ENCODE measurements at places on chromosomes 4 and X.

DNA sequence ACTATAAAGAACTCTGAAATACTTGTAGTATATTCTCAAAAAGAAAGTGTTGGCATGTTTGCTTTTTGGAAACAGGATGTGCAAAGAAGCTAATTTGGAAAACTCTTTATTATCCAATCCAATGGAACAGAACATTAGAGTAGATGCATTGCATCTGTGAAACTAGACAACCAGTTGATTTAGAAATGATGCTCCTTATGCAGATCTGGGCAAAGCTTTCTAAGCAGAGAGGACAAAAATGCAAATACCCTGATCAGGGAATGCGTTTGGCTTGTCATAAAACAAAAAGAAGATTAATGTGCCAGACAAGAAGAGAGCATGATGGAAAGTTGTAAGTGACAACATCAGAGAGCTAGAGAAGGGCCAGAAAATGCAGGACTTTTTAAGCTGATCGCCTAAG, 142.3 kb downstream of the RCHY1 start:
- no peak for DNase-seq

GRCh38 chr4:52243367-52243766, 192.3 kb downstream of the SPATA18 start:
- no peak for DNase-seq

DNA sequence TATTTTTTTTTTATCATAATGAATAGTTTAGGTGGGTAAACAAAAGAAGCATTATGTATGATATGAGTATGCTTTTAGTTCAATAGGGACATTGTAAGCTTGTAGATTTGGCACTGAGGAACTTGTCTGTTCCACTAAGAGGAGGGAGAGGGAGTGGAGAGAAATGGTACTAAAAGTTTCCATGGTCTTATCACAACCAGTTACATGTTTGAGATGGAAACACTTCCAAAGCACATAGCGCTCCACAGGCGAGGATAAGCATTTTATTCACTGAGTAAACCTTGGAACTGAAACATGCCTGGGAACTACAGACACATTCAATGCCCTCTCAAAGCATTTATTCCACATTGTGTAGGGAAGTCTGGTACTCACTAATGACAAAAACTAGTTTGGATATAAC, 15.5 kb downstream of the MYOZ2 start:
- DNase-seq: no peak

- DNase-seq: no peak
Measured at GRCh38 chr4:10596586-10597290, 87.8 kb downstream of the CLNK start.

DNA sequence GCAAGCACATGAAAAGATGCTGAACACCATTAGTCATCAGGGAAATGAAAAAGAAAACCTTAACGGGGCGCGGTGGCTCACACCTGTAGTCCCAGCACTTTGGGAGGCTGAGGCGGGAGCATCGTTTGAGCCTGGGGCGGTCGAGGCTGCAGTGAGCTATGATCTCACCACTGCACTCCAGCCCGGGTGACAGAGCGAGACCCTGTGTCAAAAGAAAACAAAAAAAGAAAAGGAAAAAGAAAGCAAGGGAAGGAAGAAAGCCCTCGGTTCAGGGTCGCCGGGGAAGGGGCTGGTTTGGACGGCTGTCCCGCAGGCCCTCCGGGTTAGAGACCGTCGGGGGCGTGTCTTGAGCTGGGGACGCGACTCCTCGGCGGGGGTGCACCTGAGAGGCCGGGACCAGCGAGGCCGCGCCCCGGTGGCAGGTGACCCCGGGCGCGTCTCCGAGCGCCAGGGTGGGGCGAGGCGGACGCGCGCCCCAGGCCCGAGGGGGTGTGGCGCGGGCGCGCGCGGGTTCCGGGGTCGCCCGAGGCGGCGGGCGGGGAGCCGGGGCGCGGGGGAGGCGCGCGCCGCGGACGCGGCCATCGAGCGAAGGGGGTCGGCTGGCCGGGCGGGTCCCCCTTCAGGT, 478 bp upstream of the PLXNA3 start:
- DNase-seq: no peak

GRCh38 chrX:99703473-99703872, 706.6 kb downstream of the PCDH19 start:
- DNase-seq: no peak

DNA sequence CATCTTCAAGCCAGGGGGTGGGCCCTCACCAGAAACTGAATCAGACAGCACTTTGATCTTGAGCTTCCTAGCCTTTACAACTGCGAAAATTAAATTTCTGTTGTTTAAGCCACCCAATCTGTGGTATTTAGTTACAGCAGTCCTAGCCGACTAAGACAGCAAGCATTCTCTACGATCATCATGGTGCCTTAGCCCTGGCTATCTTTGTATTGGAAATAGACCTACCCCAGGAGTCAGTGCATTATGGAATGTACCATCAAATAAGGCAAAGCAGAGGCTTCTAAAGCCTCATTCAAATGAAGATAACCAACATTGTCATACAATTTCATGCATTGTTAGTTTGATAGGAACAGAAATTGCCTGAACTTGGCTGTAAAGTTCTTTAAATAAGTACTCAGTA, 75.0 kb downstream of the PARM1 start:
- DNase-seq: no peak

DNA sequence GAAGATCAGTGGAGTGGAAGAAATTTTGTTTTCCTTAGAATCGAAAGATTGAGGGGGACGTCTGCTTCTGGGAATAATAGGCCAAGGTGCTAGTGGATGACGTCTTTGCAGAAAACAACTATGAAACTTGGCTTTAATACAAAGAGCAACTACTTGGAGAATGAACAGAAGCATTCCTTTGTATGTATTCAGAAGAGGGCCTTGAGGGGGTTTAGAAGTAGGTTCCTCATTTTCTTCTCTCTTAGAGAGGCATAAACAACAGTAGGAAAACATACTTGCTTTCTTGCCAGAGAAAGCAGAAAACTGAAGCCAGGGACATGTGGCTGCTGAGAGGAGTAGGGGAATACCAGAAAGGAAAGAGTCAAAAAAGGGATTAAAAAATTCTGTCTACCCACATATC, 167.8 kb downstream of the ZNF330 start:
- DNase-seq: no peak

- DNase-seq: no peak
Measured at GRCh38 chr4:101306764-101307615, 40.3 kb downstream of the PPP3CA start.

- no peak for DNase-seq
Measured at GRCh38 chr4:85952972-85953650, 406.7 kb downstream of the MAPK10 start.

GRCh38 chr4:67576059-67576466, 17.5 kb downstream of the STAP1 start:
- no peak for DNase-seq

DNA sequence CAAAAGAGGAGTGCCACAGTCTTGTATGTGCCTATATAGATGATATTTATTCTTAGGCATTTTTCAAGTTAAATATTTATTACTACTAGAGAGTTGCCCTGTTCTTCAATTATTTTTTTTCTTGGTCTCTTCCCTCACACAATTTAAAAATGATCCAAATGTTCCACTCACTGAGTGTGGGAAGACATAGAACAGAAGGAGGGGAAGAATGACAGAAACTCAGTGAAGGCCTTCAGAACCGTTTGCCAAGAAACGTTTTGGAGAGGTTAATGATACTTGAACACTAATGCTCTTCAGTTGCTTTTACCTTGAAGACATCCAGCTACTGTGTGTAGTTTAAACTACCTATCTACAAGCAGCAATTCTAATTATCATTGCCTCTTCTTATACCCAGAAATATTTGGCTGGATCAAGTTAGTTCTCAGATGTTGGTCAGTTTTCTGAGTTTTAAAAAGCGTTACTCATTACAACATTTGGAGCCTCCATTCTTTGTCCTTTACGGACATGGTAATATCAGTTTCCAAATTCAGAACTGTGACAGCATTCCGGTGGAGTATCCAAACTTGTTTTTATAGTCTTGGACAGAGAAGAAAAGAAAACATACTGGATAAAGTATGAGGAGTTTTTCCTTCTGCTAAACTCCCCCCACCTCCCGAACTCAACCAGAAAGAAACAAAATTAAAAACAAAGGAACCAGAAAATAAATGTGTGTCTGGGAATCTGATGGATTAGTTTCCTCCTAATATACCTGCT, 389.7 kb downstream of the SPRY1 start:
- DNase-seq: no peak

DNA sequence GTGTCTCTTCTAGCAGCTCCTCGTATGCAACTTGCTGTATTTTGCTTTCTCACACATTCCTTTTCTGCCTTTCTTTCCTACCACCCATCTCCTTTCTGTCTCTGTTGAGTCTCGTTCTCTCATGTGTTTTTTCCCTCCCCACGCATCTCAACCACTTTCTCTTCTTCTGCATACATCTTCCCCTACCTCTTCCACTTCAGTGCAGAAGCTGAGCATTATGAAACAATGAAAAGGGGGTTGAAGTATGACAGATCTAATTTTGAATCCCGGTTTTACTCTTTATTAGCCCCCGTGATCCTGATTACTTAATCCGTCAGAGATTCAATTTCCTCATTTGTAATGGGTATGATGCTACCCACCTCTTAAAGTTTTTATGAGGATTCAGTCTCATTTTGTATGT, 7.3 kb downstream of the FAM241A start:
- DNase-seq: no peak

GRCh38 chr4:164931551-164932324, 45.7 kb downstream of the TRIM61 start:
- no peak for DNase-seq

DNA sequence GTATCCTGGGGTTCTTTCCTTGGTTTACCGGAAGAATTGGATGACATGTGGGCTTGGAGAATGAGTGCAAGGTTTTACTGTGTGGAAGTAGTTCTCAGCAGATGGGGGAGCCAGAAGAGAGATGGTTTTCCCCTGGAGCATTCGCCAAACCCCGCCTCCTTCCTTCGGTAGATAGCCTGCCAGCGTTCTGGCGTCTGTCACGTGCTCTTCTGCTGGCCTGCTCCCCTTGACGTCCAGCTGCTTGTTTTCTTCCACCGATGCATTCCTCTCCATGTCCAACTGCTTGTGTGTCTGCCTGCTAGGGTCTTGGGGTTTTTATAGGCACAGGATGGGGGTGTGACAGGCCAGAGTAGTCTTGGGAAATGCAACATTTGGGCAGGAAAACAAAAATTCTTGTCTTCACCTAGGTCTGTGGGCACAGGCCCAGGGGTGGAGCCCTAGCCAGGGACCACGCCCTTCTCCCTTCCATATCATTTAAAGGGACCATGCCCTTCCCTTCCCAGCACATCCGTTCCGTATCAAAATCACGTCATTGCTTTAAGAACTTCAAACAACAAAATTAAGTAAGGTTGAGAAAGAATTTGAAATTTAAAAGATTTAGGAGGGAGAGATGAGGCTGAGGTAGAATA, 538.7 kb upstream of the SMIM31 start:
- no peak for DNase-seq

DNA sequence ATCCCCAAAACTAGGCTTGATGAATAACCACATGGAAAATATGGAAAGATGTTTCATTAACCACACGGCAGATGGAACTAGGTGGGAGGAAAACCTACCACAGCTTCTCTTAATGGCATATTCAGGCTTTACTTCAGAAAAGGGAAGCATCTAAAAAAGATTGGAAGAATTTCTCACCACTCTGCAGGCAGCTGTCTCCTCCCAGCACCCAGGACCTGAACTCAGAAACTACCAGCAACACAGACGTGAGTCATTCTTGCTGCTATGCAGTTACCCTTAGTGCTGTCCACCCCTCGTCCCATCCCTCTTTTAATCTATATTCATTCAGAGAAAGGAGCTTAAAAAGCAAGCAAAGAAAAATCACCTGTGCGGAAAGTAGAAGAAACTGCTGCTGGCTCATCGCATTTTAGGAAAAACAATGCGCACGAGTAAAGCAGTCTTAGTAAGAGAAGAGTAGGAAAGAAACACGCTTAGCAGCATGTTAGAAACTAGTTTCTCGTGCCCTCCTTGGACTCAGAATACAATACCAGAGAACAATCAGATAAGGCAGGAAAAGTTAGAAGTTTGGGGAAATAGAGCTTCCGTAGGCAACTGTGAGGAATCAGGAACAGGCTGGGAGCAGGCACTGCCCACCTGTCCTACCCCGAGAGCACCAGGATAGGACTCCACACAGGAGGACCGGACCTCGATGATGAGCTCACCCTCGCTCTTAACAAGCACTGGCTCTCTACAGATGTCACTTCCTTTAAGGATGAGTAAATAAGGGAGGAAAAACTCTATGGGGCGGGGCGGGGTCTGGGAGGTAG, 48.1 kb upstream of the ENPP6 start:
- DNase-seq: no peak

DNA sequence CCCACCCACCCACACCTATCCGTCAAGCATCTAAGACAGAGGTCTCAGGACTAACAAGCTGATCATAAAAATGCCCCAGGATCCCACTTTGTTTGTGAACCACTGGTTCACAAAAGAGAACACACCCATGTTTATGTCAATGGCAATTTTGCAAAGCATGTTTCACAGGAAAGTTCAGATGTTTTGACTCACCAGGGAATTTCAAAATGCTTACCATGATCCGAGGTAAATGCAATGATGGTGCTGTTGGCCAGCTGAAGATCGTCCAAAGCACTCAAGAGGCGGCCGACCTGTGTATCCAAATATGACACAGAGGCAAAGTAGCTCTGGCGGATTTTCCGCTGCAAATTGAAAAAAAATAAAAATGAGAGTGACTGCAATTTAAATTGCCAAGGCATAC, 15.0 kb downstream of the IDS start:
- no peak for DNase-seq

DNA sequence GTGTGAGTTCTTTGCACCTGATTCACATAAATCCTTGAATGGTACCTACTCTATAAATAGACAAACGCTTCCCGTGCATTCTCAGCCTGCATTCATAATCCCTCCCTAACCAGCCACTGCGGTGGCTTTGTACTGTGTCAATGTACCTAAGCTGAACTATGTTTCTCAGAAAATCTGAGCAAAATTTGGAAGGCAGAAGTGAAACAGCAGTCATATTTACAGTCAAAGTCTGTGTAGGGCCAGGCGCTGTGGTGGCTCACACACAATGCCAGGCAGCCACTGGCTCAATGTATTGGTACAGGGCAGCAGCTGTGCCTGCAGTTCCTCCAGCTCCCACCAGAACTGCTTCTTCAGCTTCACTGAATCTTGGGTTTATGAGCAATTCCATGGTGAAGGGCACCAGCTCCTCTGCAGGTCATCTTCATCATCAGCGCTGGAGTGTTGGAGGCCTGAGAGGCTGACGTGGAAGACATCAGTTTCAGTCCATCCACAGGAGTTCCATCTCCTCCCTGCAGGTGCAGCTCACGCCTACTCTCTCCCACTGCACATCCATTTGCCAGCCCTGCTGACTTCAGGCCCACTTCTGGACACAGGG, 32.3 kb upstream of the IRF2 start:
- DNase-seq: no peak

GRCh38 chr4:54572152-54572542, 85.6 kb upstream of the KIT start:
- no peak for DNase-seq

- DNase-seq: no peak
Measured at GRCh38 chr4:60913002-60913401, 287.1 kb upstream of the ADGRL3 start.

GRCh38 chr4:23697001-23697528, 192.8 kb downstream of the PPARGC1A start:
- DNase-seq: no peak

DNA sequence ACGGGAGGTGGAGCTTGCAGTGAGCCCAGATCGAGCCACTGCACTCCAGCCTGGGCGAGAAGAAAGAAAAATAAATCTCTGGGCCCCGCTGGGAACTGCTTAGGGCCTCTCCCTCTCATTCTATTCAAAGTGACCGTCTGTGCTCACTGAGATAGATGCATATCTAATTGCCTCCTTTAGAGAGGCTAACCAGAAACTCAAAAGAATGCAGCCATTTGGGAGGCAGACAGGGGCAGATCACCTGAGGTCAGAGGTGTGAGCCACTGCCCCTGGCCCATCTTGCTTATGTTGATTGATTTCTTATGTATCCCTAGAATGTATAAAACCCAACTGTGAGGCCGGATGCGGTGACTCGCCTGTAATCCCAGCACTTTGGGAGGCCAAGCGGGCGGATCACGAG, 6.2 kb upstream of the CSF2RA start:
- DNase-seq: no peak

Measured in forelimb muscle (tissue), 1 donor.